ENCODE measurements at places on chromosomes 5 and 9.
A peak's percentile ranks its signal among the peaks of the same experiment; 100 is the strongest.

DNA sequence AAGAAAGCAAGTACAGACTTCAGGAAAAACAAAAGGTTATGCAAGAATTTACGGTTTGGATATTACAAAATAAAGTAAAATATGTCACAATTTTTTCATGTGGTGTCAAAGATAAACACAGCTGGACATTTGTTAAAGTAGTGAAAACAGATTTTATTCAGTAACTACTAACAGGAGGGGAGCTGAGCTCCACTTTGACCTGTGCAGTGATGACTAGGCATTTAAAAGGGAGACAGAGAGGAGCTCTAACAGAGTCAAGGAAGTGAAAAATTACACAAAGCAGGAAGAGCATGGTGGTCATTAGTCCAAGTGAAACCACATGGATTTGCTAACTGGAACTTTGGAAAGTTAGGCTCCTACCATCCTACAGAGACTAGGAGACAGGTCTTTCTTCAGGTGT, 263.6 kb upstream of the PCSK5 start:
- DNase-seq: peak; percentile 2

- DNase-seq: no peak
Observed at GRCh38 chr9:82367016-82367415, 378.4 kb downstream of the SPATA31D1 start.

DNA sequence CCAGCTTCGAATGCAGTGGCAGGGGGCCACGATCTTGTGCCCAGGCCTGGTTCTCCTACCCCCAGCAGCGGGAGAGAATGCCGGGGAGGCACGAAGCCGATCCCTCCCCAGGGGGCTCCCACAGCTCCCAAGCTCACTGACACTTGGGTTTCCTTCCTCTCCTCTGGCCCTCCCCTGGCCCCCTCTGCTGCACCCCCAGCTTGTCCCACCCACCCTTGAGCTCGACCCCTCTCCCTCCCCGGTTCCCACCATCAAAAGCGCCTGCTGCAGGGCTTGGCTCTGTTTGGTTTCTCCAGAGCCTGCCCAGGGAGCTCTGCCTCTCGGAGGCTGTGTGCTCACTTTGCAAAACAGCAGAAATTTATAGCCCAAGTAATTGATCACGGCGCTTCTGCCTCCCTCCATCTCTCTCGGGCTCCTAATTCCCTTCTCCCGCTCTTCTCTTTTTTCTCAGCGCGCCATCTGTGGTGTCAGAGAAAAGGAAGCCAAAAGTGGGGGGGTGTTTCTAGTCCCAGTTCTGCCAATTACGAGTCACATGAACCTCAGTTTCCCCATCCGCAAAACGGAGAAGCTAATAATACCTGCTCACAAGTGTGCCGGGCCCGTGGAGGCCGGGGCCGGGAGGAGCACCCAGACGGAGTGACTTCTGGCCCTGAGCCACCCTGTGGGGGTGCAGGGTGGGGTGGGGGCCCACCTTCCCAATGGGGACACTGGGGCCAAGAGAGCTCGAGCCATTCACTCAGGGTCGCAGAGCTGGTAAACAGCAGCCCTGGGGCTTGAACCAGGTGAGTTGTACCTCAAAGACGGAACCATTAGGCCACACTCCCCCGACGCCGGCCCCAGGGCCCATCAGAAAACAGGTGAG, 141.2 kb upstream of the IER5L start:
- no peak for DNase-seq

DNA sequence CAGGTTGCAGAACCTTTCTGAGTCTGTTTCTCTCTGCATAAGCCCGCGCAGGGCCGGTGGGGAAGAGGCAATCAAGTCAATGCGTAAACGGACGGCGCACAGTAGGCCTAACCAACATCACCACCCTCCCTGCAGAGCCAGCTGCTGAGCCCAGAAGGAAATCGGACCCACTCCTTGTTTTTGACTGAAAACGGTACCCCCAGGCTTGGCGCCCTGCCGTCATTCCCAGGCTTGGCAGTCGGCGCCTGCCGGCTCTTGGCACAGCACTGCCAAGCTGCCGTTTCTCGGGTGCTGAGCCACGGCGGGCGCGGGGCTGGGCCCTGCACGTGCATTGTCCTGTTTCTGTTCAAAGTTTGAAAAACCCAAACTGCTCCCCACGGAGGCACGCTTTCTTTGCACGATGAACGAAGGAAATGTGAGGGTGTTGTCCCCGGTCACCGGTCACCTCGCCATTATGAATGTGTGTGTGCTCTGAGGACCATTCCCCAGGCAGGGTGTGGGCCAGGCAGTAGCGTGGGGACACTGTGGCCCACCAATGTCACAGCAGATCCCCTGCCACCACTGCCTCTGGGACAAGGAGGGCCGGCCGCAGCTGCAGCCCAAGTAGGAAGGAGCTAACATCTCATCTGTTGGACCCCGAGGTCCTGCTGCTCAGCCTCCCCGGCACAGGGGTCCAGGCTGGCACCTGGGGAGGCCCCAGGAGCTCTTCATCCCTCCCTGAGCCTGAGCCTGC, 20.1 kb downstream of the FIBCD1 start:
- no peak for DNase-seq

- DNase-seq: no peak
Observed at GRCh38 chr9:100125910-100126309, 26.9 kb downstream of the INVS start.

GRCh38 chr5:134088291-134088690, 26.2 kb upstream of the TCF7 start:
- peak; percentile 60 for DNase-seq

- no peak for DNase-seq
Observed at GRCh38 chr5:65873181-65873750, 53.1 kb upstream of the ERBIN start.

- DNase-seq: no peak
Observed at GRCh38 chr9:14692470-14693250, 572 bp downstream of the ZDHHC21 start.

- DNase-seq: peak; percentile 14
Observed at GRCh38 chr9:13100914-13101572, 178.4 kb downstream of the MPDZ start.

DNA sequence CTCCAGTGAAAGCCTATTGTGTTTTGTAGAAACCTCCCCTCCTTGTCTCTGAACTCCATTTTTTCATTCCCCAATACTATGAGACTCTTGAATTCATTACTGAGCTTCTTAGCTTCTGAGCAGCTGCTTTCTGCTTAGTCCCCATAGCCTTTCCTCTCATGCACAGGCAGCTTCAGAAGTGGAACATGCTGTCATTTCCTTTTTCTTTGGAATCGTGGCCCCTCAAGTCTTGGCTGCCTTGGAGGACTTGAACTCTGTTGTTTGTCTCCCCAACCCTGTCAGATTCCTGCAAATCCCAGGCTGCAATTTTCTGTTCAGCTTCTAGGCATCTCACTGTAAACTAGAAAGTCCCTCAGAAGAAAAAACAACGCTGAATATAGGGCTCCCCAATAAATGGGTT, 268.5 kb downstream of the ARRDC3 start:
- DNase-seq: no peak

DNA sequence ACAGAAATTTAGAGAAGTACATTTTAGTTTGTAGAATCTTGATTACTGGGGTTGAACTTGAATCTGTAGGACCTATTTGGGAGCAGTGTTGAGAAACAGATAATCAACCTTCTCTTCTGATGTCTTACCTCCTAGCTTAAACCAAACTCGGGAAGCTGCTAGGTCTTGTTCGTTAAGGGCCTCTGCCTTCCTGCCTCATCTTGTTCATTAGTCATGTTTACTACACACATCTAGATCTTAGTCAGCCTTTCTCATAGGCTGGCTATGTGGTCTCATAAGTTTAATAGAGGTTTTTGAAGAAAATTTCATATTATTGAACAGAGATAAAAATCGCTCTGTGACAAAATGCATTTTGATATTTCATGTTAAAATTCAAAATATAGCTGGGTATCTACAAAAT, 331.0 kb upstream of the EDIL3 start:
- DNase-seq: no peak

- DNase-seq: no peak
Observed at GRCh38 chr5:109998208-109998607, 308.5 kb downstream of the MAN2A1 start.

DNA sequence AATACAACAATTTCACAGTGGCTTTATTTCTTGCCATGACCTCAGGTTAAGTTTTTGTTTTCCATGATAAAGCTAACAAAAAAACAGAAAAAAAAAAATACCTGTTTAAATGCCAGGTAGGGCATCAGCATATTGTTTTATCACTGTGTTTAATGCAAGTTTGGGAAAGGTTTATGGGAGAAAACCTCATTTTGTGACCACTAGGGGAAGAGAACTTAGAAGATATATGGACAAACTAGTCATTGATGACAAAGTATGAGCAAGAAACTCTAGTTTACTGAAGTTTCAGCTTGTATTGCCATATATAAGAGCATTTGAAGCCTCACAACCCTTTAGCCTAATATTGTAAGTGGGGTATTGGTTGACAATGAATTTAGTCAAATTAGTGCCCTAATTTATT, 1431.4 kb upstream of the CDH18 start:
- no peak for DNase-seq

DNA sequence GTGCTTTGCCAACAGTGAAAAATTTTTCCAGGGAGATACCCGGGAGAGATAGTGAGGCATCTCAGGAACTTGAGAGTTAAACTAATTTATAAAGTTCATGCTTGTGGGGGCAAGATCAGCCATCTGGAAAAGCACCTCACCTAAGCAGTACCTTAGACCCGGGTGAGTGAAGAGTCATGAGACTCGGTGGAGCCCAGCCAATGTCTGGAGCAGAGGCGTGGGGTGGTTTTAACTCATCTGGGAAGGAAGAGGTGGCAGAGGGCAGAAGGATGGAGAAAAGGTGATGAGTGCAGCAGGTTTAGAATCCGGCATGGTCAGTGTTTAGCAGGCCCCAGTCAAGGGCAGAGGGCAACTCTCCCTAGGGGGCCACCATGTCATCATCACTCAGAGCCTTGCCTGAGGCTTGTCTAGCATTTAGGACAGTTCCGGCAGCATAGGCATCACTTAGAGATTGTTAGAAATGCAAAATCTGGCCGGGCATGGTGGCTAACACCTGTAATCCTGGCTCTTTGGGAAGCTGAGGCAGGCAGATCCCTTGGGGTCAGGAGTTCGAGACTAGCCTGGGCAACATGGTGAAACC, 4.3 kb upstream of the RNF183 start:
- DNase-seq: no peak

Measured in fibroblast of gingiva (primary cell).